Activated T-helper 17 cell treated with anti-CD3 and anti-CD28 coated beads, Interleukin-2, amount 50 U/mL, for 72 hours (primary cell): ENCODE measurements at places on chromosomes 4 and X.

DNA sequence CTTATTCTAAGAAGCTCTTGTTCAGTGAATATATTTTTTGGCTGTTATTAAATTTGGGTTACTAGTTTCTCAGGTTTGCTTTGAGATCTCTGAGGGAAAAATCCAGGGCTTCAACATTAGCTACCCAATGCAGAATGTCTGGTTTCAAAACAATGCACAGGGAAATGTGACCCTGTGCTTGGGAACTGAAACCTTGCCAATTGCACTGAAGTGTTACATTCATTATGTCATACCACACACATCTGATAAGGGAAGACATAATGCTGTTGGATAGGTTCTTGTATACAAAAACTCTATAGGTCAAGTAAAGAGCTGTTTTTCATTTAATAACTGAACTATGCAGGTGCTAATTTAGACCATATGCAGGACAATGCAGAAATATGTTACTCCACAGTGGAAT lies 345.3 kb upstream of the BMP3 start:
- no peak for ATAC-seq

GRCh38 chr4:184370711-184371389 lies 103.5 kb downstream of the IRF2 start:
- no peak for ATAC-seq

DNA sequence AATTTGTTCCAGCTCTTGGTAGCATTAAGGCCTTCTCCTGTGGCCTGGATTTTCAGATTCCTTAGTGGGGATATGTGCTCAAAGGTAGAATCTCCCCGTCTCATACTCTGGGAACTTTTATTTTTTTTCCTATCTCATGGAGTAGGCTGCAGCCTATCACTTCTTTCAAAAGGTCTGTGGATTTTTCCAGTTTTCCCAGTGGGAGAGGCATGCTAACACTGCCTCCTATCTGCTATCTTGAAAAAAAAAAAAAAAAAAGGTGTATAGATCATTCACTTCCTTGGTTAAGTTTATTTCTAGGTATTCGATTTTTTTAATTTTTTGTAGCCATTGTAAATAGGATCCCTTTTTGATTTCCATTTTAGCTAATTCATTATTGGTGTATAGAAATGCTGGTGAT lies 67.1 kb downstream of the IL15 start:
- no peak for ATAC-seq

GRCh38 chr4:8041172-8041571 lies 101.5 kb upstream of the AFAP1 start:
- no peak for ATAC-seq

- no peak for ATAC-seq
These were observed 122.1 kb upstream of the DIPK2B start for GRCh38 chrX:45322820-45323219.
